Pancreas (tissue), 10 donors: ENCODE measurements at places on chromosomes 3 and 15.

DNA sequence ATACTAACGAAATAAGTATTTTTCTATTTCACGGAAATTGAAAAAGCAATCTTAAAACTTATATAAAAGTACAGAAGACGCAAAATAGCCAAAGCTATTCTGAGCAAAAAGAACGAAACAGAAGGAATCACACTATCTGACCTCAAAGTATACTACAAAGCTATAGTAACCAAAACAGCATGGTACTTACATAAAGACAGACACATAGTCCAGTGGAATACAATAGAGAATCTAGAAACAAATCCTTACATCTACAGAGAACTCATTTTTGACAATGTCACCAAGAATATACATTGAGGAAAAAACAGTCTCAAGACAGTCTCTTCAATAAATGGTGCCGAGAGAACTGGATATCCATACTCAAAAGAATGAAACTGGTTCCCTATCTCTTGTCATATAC lies 246.0 kb downstream of the ISL2 start:
- DNase-seq, result no peak

- no peak for DNase-seq
Measured at GRCh38 chr3:17491601-17492000, 250.8 kb downstream of the TBC1D5 start.

- DNase-seq, result no peak
Measured at GRCh38 chr15:82923744-82924143, 28.8 kb downstream of the HOMER2 start.

GRCh38 chr3:49161197-49161596 lies 4.9 kb downstream of the CCDC71 start:
- no peak for DNase-seq

DNA sequence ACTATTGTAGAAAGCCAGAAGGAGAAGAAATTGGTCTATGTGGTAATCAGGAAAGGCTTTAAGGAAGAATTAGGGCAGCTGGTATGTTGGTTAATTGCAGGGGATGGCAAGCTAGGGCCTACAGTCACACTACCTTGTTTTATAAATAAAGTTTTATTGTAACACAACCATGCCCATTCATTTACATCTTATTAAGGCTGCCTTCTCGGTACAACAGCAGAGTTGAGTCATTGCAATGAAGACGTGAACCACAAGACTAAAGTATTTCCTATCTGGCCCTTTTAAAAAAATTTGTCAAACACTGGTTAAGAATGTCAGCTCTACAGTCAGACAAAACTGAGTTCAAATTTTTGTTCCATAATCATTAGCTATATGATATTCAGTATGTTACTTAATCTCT lies 8.3 kb downstream of the SERPINI1 start:
- no peak for DNase-seq
